ENCODE measurements at places on chromosomes 11 and 22.

DNA sequence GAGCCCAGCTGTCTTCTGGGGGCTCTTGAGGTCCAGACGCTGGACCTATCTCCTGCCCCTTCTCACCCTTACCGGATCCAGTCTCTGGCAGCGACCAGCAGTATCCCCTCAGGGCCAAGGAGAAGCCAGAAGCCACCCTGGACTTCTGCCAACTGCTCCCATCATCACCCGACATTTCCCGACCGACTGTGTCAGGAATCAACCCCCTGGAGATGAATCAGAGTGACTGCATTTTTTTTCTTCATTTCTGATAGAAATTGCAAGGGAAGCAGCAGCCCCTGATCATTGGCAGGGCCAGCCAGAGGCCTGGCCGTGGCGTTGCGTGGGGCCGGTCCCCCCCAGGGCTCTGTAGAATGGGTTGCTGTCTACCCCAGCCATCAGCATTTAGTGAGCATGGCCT lies 5.2 kb upstream of the LIF start:
- DNase-seq, result no peak

DNA sequence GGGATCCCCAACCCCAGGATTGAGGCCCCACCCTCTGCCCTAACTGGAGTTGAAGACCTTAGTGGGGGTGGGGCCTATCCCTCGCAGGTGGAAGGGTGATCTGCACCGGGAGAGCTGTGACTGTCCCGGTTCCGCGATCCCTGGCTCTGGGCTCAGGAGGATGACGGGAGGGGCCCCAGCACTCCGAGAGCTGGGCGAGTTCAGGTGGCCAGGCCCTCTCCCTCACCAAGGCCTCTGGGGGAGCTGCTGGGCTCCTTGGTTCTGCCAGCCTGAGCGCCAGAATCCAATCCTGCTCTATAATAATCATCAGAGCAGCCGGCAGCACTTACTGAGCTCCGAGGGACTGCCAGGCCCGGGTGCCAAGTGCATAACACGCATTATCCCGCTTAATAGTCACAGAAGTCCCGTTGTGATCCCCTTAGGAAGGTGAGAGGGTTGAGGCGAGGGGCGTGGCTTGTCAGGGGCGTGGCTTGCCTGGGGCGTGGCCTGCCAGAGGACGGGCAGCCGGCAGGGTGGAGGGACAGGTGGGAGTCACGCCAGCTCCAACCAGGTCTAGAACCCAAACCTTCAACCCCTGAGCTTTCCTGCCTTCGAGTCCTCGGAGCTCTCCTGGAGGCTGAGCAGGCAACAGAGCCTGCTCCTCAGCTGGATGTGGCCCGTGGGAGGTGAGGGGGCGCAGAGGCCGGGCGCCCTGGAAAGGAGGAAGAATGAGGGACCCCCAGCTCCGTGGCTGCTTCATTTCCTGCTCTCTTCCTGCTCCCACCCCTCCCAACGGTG lies 7.3 kb upstream of the SYT7 start:
- peak; percentile 38 for DNase-seq

DNA sequence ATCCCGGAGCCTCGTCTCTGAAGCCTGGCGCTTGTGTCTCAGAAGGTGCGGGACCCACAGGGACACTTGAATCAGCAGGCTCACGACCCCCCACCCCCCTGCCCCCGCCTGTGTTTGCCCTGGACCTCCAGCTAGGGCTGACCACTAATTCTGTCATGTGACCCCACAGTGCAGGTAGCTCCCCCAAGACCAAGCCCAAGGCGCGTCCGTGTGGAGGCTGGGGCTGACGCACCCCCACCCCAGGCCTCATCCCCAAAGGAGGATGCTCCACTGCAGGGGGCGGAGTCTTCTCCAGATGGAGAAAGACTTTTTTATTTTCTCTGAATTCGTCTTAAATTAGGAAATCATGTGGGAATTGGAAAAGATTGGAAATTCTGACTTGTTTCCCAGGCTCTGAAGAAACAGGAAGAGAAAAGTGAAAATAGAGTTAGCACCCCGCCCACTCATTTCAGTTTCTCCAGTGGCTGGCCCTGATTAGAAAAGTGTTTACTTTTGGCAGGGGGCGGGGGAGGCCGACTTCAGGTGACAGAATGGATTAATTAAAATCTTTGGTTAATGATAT lies 1.0 kb upstream of the RELA start:
- no peak for DNase-seq

- DNase-seq, result no peak
Observed at GRCh38 chr11:2097998-2098690, 41.0 kb downstream of the IGF2 start.

GRCh38 chr11:61092280-61092766 lies 10.0 kb upstream of the CD5 start:
- peak; percentile 56 for DNase-seq

DNA sequence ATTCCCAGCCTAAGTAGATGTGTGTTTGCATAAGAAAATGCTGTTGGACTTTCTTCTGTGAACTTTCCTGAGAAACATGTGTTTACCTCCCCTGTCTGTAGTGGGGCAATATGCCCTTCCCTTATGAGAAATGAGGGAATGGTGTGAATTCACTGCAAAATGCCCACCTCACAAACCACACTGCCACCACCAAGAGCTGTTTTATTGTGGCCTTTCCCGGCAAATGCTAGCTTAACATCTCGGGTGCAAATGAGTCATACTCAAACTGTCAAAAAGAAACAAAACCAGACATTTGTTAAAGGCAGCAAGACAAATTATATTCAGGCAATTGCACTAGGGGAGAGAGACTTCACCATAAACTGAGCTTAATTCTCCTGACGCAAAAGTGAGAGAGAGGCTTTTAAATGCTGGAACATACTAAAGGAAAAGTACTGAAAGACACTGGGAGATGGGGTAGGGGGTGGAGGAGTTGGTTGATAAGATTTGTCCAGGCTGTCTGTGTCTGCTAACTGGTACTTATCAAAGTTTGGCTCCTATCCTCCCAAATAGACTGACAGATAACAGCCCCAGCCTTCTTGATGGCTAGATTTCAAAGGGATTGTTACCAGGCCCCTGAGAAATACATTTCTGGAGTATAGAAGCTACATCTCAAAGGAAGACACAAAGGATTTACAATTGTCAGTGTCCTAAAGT lies 70.9 kb upstream of the OR5AK2 start:
- no peak for DNase-seq

- DNase-seq, result no peak
Observed at GRCh38 chr11:47396049-47396320, 12.4 kb upstream of the SLC39A13 start.

GRCh38 chr11:30876663-30877396 lies 290.7 kb upstream of the MPPED2 start:
- no peak for DNase-seq

GRCh38 chr22:36611241-36611976 lies 82.4 kb upstream of the EIF3D start:
- no peak for DNase-seq

- DNase-seq, result no peak
Observed at GRCh38 chr11:73194593-73194992, 23.5 kb upstream of the P2RY2 start.

DNA sequence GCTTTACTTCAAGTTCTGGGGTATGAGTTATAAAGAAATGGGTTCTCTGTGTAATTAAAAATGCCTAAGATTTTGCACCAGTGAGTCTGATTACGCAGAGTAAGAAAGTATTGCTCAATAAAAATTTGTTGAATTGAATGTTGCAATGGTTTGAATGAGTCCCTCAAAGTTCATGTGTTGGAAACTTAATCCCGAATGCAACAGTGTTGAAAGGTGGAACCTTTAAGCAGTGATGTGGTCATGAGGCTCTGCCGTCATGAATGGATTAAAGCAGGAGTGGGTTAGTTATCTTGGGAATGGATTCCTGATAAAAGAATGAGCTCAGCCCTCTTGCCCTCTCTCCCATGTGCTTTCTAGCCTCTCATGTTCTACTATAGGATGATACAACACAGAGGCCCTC lies 52.6 kb upstream of the SESN3 start:
- DNase-seq, result no peak

GRCh38 chr11:12274558-12275197 lies 102.7 kb upstream of the PARVA start:
- no peak for DNase-seq

GRCh38 chr11:64876835-64877341 lies 1.5 kb downstream of the EHD1 start:
- no peak for DNase-seq

GRCh38 chr22:22110548-22111266 lies 128.1 kb upstream of the TOP3B start:
- DNase-seq, result no peak

- no peak for DNase-seq
Observed at GRCh38 chr11:2792381-2793250, 92.8 kb upstream of the KCNQ1OT1 start.

DNA sequence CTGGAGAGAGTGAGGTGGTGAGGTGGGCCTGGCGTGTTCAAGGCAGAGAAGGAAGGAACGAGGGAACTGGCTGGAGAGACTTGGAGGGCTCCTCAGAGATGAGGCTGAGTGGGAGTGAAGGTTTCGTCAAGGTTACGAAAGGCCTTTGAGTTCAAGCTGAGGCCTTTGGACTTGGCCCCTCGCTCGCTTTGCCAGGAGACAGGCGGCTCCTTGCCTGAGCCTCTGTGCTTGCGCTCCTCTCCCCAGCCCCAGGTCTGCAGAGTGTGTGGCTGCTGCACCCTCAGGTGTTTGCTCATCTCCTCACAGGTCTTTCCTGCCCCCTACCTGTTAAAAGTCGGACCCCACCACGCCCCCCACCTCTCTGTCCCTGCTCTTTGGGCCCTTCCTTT lies 91.6 kb downstream of the ATXN10 start:
- no peak for DNase-seq

DNA sequence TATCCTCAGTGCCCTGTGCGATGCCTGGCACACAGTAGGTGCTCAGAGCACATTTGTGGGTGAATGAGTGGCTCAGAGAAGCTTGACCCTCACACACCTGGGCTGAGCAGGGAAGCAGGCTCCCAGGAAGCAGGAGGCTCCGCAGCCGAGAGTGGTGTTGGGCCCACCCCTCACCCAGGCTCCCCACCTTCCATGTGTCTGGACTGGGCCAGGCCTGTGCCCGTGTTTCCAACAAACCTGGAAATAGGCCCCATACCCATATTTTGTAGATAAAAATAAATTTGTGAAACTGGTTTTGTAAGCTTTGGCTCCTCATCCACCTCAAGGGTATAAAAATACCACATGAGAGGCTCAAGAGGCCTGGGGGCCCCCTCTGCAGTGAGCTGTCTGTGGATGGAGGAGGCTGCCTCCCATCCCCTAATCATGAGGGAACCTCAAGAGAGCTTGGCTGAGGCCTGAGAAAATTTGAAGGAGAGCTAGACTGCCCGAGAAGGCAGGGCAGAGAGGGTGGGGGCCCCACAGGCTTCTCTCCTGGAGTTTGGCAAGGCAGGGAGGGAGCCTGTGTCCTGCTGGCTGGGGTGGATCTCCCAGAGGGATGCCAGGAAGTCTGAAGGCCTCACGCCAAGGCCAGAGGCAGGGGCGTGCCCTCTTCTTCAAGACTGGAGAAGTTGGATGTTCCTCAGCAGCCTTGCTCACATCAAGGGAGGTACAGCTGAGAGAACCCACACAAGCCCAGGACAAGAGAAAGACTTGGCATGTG lies 147.0 kb upstream of the NECTIN1 start:
- no peak for DNase-seq

- DNase-seq, result no peak
Observed at GRCh38 chr11:97354026-97354425, 964.2 kb downstream of the JRKL start.

GRCh38 chr11:70647188-70648166 lies 249.1 kb downstream of the CTTN start:
- no peak for DNase-seq

- no peak for DNase-seq
Observed at GRCh38 chr22:19764636-19765476, 4.3 kb downstream of the TBX1 start.

- DNase-seq, result no peak
Observed at GRCh38 chr11:112689851-112690250, 271.4 kb upstream of the NCAM1 start.

DNA sequence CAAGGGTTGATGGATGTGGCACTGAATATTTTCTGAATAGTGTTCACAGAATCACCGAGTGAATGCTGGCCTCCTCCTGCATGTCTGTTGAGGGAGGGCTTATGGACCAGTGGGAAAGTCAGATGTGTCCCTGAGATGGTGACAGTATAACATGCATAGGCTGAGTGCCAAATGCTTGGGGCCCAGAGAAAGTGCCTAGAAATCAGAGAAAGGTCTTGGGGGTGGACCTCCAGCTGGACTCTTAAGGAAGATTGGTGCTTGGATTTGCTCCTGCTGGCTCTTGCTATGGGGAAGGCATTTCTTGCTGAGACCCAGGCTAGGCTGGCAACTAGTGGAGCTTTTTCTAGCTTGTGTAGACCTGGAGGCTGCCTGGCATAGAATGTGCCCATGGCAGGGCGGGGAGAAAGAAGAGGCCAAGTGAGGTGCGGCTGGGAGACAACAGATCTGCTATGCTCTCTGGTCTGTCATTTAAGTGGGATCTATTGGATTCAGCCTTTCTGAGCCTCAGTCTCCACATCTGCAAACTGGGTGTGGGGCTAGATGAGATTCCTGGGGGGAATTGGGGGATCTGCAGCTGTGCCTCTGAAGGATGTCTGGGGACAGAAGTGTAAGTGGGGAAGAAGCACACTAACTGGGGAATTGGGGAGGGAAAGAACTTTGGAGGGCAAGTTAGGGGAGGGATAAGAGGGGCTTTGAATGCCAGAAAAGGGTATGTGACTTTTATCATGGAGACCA lies 27.4 kb downstream of the ZNRF3 start:
- DNase-seq, result no peak

- DNase-seq, result no peak
Observed at GRCh38 chr11:11408436-11409221, 55.6 kb upstream of the CSNK2A3 start.

GRCh38 chr11:121651257-121651605 lies 198.5 kb upstream of the SORL1-AS1 start:
- no peak for DNase-seq

DNA sequence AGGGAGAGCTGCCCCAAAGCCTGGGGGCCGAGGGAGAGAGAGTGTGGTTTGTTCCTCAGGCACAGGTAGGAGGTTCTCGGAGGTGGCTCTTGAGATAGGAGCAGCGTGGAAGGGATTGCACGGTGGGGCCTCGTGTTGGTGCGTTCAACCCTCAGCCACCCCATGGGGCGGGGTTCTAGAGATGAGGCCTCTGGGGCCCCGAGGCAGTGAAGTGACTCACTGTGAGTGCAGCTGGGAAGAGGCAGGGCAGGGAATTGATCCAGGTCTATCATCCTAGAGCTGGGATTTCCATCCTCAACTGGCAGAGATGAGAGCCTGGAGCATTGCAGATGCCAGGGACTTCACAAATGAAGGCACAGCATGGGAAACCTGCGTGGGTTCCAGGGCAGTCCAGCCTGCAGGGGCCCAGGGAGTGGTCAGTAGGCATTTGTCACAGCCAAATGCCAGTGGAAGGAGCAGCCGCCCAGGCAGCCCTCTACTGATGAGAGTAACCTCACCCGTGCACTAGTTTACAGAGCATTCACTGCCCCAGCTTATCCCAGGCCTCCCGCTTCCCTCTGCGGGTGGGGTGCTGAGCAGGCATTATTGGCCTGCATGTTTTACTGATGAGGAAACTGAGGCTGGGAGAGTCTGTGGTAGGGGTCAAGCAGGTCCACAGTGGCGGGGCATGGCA lies 5.1 kb upstream of the SMARCB1 start:
- no peak for DNase-seq

Measured in T-helper 22 cell (primary cell).